ENCODE measurements at places on chromosomes 2 and 18.

DNA sequence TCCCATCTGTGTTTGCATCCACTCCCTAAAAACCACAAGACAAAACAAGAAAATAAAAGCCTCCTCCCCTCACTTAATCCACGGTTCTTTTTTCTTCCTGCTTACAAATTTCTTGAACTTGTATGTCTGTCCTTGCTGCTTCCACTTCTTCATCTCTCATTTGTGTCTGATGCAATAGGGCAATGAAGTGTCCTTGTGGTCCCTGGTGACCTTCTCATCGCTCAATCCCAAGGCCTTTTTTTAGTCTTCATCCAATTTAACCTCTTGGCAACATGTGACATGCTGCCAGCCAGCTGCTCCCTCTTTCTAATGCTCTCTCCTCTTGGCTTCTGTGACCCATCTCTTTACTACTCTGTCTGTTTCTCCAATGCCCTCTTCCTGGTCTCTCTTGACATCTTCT, 87.6 kb downstream of the SEMA4F start:
- no peak for DNase-seq

DNA sequence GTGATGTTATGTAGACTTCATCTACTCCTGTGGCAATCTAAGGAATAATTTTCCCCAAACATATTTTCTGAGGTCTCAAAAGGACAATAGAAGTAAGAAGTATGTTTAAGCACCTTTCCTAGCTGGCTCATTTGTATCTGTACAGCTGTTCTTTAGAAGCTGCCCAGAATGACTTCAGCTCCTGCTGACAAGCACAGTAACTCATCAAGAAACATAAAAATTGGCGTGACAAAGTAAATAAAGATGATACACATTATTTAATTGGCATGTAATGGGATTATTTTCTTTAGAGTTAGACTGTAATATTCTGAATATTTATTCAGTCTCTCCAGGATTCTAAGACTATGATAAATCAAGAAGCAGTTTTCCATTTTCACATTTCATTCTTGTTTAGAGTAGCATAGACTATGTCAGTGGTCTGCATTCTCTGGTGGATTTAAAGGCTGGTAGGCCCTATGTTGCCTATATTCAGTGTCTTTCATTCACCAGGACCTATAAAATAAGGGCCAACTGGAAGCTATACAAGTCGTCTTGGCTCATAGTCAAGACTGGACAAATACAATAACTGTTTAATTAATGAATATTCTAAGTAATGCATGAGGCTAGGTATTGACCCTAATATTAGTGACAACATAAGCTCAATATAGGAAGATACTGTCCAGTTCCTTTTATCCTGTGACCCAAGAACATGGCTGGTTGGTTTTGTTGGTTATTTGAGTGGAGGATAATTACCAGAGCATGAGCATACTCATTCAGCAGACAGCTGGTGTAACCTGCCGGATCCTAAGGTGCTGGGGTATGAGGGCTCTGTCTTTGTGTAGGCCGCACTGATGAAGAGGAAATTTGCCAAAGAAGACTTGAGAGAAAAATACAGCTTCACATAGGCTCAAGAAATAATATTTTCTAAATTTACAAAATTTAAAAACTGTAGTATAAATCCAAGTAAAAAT, 107.0 kb downstream of the PDE1A start:
- DNase-seq, result no peak

DNA sequence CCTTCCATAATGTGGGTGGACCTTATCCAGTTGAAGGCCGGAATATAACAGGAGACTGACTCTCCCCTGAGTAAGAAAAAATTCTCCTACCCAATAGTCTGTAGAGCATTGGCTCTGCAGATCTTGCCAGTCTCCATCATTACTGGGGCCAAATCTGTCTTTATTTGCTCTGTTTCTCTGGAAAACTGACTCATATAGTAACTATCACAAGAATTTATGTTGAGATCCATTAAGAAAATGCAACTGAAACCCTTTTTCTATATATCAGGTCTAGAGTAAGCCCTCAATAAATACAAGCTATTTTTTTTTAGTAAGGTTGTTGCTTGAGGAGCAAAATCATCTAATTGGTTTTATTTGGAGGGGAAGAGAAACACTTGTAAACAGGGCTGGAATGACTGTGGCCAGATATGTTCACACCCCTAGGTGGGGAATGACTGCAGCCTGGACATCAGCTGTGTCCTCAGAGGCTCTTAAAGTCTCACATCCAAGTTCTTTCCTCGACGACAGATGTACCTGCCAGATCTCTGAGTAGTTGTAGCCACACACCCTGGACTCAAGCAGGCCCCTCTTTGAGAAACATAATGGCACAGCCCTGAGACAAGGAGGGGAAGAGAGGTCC, 339.7 kb downstream of the TNS1 start:
- no peak for DNase-seq

DNA sequence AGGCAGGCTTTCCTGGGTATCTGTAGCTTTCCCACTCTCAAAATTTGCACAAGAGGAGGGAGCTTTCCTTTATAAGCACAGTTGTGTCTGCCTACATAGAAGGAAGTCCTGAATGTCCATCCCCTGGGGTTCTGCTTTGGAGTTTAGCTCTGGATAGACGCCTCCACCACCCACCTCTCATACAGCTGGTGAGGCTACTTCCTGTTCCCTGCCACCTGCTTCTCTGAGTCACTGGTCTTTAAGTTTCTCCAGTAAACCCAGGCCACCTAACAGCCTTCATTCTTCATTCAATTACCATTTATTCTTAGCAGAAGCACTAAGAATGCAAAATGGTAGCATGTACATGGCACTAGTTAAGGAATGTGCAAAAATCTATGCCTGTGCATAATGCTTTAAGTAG, 407.8 kb downstream of the CDH2 start:
- DNase-seq, result peak; percentile 1

DNA sequence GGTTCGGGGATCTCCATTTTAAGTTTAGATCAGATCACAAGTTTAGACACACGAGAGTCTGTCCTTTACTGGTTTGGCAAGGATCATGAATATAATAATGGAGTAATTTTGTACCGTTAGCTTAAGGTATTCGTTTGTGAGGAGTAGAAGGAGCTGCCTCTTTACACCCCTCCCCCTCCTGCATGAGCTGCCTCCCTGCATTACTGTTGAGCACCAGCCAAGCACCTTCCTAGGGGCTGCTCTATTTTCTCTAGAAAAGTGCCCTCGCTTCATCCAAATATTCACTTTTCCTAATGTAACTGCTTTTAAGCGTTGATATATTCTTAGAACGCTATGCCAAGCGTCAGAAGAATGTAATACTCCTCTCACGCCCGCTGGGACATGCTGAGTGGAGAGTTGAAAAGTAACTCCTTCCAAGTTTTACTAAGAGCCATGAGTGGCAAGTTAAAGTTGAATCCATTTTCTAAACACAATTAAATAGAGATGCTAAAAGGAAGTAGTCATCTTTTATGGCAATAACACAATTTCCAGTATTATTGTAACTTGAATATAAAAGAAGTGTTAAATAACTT, 25.4 kb upstream of the SCN7A start:
- DNase-seq, result no peak

DNA sequence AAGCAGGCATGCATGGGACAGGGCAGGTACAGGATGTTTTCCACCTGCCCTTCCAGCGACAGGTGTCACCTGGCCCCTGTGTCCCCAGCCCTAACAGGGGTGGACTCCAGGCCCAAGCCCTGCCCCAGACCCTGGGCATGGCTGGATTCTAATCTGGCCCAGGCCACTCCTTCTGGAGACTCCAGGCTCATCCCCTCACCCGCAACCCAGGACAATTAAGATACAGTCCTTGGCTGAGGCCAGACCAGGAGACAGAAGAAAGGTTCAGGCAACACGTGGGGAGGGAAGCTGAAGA, 9.5 kb downstream of the BIN1 start:
- DNase-seq, result no peak

GRCh38 chr18:36736094-36736493, 92.7 kb downstream of the TPGS2 start:
- no peak for DNase-seq

GRCh38 chr2:3608373-3609278, 13.7 kb downstream of the COLEC11 start:
- DNase-seq, result no peak

GRCh38 chr18:34661464-34662087, 48.5 kb upstream of the DTNA start:
- DNase-seq, result peak; percentile 53

GRCh38 chr2:70078384-70078783, 8.9 kb upstream of the PCBP1 start:
- DNase-seq, result no peak

GRCh38 chr2:236749346-236749745, 179.7 kb downstream of the ACKR3 start:
- DNase-seq, result peak; percentile 70

DNA sequence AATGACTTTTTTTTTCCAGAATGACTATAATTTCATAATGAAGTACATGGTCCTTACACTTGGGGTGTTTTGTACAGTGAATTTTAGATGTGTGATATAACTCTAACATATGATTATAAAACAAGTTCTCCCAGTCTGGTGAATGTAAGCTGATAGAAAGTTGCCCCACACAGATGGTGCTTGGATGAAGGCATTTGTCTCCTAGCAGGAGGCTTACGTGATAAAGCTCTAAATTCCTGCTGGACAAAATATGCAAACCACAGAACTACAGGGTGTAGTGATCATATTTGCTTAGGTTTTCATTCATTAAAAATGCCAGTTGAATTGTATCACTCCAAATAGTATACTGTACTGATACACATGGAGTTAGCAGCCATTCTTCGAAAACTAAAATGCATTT, 85.5 kb downstream of the DSC3 start:
- no peak for DNase-seq

- DNase-seq, result peak; percentile 99
These were observed 202.6 kb downstream of the TGIF1 start for GRCh38 chr18:3652380-3653262.

- no peak for DNase-seq
These were observed 208.6 kb upstream of the ST6GAL2 start for GRCh38 chr2:107094450-107094986.

DNA sequence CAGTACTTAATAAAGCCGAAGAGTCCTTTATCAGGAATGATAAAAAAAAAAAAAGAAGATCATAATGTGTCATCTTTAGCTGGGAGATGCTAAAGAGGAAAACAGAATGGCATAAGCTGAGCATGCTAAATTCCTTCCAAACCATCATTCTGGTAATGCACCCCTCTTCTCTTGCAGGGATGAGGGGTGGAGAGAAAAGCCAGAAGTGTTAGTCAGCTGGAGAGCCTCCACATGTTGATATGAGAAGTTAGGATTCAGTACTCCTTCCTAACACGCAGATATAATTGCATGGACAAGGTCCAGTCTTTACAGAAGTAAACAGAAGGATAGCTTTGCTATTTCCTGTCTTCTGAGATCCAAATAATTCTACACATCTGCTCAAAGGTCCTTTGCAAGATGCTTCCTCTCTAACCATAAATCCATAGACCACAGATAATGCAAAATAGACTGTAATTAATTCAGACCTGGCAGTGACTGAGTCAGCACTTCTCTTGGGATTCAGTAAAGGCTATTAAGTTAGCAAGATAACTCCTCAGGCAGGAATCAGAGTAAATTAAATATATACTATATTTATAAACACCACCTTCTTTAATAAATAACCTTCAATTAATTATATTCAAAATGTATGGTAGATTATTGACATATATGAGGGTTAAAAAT, 930.0 kb upstream of the KLHL29 start:
- peak; percentile 1 for DNase-seq

- no peak for DNase-seq
These were observed 46.3 kb upstream of the RAB12 start for GRCh38 chr18:8562919-8563318.

DNA sequence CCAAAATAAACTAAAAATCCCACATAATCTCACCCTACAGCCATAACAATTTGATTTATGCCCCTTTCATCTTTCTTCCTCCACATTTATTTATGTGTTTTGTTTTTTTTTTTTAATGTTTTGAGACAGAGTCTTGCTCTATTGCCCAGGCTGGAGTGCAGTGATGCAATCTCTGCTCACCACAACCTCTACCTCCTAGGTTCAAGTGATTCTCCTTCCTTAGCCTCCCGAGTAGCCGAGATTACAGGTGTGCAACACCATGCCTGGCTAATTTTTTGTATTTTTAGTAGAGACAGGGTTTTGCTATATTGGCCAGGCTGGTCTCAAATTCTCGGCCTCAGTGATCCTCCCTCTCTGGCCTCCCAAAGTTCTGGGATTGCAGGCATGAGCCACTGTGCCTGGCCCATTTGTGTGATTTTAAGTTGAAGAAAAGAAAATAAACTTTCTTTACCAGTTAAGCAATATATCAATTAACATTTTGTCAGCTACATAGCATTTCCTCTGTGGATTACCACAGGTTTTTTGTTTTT, 35.9 kb upstream of the LPIN2 start:
- no peak for DNase-seq

- peak; percentile 96 for DNase-seq
These were observed 265.7 kb downstream of the TCF4 start for GRCh38 chr18:55322178-55322735.

DNA sequence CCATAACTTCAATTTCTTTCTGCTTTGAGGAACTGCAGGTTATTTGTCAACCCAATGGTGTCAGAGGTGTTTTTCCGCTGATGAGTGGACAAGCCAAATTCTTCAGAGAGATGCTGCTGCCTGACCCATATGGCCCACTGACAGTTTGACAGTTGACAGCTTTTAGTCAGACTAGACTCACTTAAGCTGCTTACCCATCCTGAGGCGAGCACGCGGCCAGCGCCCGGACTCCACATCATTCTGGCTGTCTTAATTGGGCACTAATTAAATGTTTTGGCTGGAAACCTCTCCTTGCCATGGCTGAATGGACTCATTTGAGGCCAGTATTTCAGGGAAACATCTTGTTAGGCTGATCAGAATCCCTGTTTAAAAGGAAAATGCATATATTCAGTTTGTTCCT, 316.1 kb upstream of the FANCL start:
- DNase-seq, result no peak

GRCh38 chr18:22355598-22355997, 62.1 kb downstream of the CTAGE1 start:
- no peak for DNase-seq

GRCh38 chr2:191789796-191790195, 57.1 kb downstream of the CAVIN2 start:
- peak; percentile 18 for DNase-seq

DNA sequence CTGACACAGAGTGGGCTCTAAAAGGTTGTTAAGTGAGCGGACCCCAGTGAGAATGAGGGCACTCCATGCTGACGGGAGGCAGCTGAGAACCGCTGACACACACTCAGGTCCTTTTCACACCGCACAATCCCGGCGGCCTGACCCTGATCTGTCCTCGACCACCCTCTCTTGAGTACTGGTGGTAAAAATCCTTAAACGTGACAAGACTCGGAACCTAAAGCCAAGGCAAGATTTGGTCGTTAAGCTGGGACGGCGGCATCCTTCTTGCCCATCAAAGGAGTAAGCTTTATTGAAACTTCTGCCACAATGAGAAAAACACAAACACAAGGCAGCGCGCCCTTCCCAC, 569 bp downstream of the TMX3 start:
- DNase-seq, result peak; percentile 15

- no peak for DNase-seq
These were observed 131.8 kb upstream of the GALNT5 start for GRCh38 chr2:157125685-157126084.

- DNase-seq, result no peak
These were observed 8.3 kb upstream of the TNS1 start for GRCh38 chr2:218010984-218011652.

Data from RPMI7951 (cell line).